ENCODE measurements at places on chromosomes 2 and 18.

GRCh38 chr18:35106845-35107148 lies 65.6 kb downstream of the MAPRE2 start:
- no peak for DNase-seq

DNA sequence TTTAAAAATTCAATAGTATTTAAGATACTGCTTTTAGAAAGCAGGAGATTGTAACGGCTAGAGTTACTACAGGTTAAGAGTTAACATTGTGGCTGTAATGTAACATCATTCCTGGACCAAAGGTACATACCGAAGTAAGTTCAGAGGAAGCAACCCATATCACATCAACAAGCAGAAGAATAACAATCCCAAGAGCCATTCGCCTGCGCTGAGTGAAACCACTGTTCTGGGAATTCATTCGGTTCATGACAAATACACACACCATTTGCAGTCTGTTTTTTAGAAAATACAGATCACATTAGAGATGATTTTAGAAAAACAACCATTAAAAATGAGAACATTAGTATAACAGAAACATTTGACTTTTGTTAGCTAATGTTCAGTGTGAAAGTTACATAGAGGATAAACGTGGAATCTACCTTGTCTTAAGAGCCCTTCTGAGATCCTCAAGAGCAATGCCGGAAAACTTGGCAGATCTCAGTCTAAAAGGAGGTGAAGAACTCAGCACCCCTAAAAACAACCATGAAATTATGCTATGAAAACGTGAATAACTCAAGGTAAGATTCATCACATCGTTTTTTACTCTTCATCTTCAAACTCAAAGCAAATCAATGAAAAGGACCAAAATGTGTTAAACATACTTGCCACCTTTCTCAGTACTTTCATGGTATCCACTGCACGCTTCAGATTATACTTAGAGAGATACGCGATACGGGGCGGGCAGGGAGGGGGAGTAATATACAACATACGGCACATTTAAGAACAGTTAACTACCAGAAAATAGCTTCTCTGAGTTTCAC lies 1.2 kb downstream of the SLC35F5 start:
- DNase-seq = no peak

DNA sequence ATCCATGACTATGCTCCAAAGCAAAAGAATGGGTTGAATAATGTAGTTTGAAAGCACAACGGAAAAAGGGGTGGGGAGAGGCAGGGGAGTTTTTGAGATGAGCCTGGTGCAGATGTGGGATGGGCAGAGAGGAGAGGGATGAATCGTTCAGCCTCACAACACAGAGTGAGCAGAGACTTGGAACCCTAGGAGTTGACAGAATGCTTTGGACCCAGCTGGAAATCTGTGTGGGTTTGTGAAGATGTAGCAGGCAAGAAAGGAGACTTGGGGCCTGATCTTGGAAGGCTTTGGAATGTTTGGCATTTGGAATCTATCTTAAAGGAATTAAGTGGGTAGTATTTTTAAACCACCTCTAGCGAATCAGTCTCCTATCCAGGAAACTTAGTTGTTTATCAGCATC lies 66.0 kb upstream of the KCTD1 start:
- no peak for DNase-seq

- DNase-seq = no peak
Measured at GRCh38 chr2:138942466-138942865, 162.3 kb upstream of the NXPH2 start.

- no peak for DNase-seq
Measured at GRCh38 chr2:148512501-148512900, 132.1 kb upstream of the EPC2 start.

DNA sequence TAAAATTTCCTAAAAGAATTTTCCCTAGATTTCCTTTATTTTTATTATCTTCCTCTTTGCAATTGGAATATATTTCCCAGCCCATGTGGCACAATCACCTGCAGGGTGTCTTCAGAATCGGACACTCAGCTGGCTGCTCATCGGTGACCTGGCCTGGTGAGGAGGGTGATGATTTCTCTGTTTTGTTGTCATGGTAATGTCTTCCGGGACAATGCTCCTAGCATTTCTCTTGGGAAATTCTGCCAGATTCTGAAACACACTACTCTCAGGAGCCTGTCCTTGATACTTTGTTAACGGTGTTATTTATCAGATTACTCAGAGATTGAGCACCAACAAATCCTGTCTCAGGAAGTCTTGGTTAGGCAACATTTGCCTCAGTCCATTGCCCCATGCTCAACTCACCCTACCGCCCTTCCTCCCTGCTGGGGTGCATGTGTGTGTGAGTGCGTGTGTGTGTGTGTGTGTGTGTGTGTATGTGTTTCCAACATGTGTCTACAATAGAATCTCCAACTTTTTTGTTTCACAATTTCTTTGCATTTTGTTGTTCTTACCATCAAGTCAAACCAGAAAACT lies 70.3 kb downstream of the MYT1L start:
- no peak for DNase-seq

- DNase-seq = no peak
Measured at GRCh38 chr2:184793176-184793575, 194.8 kb downstream of the ZNF804A start.

DNA sequence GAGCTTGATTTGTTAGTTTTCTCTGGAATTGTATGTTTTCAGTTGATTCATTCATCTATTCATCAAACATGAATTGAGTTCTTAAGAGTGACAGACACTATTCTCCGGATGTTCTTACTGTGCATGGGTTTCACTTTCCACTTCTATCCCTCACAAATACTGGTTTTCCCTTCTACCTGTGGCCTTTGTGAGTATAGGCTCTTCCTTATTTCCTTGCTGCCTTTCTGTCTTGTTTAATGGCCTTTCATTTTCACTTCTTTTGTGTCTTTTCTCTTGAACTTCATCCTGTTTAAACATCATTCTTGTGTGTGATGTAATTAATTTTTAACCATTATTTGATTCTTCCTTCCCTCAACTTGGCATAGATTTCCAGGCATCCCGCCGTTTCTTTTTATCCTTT lies 90.7 kb downstream of the CRIM1 start:
- no peak for DNase-seq

DNA sequence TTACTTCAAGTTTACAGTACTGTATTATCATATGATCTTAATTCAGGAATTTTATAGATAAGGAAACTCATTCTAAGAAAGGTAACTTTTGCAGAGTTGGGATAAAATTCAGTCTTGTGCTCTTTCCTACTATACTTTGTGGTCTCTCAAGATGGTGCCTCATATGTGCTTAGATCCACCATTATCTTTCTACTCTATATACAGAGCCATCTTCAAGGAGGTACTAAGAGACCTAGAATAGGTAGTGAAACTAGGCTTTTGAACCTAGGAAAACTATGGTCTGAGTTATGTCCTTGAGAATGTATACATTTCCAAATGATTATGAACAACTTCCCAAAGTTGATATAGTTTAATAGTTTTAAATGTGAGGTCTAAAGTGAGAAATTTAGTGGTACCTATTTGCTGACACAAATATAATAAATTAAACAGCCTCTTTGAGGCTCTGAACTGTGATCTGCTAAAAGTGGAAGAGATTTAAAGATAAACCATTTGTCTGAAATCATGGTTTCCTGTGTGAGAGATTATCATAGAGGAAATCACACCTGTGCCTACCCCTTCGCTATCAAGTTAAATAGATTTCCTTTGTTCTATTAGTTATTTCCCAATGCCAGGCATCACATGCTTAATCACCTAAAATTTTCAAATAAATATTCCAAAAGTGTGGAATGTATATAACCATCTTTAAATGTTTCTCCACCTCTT lies 27.2 kb downstream of the ACAA2 start:
- no peak for DNase-seq

DNA sequence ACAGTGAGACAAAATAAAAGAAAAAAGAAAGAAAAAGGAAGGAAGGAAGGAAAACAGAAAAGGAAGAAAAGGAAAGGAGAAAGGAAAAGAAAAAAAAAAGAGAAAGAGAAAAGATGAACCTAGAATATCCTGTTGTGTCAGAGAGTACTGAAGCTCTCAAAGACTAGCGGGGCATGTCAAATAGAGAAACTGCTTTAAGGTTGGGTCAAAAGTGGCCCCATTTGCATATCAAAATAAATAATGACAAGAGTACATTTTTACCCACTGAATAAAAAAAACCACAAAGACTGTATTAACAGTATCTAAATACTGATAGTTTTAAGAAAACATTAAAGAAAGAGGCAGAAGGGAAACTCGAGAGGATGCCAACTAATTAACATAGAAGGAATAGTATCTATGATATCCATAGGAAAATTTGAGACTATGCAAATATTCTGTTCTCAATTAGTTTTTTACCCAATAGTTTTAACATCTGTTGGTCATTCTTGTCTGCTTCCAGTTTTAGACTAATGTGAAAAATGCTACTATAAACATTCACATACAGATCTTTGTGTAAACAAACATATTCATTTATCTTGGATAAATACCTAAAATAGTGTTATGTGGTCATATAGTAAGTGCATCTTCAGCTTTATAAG lies 53.2 kb downstream of the SFXN5 start:
- no peak for DNase-seq

DNA sequence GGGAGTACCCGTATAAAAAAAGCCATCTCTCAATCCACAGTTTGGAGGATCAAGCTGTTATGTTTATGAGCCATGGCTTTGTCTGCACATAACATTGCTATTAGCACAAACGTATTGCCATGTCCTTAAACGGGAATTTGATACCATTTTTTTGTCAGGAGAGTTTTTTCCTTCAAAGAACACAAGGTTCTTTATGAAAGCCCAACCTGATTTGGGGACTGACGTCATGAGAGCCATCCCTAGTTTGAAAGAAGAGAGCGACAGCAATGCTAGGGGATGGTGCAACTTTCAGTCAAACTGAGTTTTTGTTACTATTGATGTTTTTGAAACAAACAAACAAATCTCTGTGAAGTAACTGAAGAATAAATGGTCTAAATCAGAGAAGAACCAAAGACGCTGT lies 376.6 kb downstream of the EIPR1 start:
- DNase-seq = no peak

- no peak for DNase-seq
Measured at GRCh38 chr2:109604597-109604996, 9.2 kb downstream of the SEPTIN10 start.

- no peak for DNase-seq
Measured at GRCh38 chr2:78592491-78592890, 433.0 kb upstream of the REG3G start.

DNA sequence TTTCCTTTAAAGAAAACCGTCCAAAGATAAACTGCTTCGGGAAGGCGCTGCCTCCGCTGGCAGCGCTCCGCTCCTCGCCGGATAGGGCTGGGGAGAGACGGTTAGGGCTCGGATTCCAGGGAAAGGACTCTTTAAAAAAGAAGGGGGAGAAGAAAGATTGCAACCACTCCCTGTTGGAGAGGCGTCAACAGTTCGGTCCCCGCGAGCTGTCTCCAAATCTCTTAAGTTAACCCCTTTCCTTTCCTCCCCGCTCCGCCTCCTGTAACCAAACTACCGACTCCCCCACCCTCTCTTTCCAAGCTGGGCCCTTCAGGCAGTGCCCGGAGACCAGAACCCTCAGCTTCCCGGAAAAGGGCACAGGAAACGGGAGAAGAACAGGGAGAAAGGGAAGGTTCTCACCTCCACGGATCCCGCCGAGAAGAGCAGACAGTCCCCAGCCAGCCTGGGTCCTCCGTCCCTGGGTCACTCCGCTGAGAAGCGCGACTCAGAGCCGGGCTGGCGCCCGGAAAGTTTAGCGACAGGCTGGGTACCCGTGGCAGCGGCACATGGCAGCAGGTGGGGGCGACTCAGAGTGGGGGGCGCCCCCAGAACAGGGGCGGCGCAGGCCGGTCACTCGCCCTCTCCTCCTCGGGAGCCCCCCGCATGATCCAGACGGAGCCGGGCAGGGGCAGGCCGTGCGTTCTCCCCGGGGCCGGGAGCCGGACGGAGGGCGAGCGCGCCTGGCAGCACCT lies 675 bp downstream of the FZD5 start:
- DNase-seq = no peak

- DNase-seq = no peak
Measured at GRCh38 chr18:47413327-47413726, 161.9 kb upstream of the SKOR2 start.

GRCh38 chr2:37560863-37561614 lies 110.4 kb downstream of the CDC42EP3 start:
- DNase-seq = no peak

DNA sequence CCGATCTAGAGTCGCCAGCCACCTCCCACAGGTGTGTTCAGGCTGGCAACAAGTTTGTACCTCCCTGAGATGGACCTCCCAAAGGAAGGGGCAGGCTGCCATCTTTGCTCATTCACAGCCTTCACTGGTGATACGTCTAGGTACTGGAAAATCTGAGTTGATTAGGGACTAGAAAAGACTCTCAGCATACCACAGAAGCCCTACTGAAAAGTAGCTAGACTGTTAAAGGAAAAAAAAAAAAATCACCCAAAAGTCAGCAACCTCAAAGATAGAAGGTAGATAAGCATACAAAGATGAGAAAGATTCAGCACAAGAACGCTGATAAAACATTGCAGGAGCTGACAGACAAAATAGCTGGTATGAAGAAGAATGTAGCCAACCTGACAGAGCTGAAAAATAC lies 128.6 kb upstream of the WDR75 start:
- DNase-seq = no peak

GRCh38 chr2:29336341-29337241 lies 221.4 kb downstream of the CLIP4 start:
- DNase-seq = no peak

GRCh38 chr2:119064567-119064966 lies 94.0 kb downstream of the C1QL2 start:
- no peak for DNase-seq

- DNase-seq = peak; percentile 58
Measured at GRCh38 chr2:230877759-230878598, 13.2 kb downstream of the ITM2C start.

DNA sequence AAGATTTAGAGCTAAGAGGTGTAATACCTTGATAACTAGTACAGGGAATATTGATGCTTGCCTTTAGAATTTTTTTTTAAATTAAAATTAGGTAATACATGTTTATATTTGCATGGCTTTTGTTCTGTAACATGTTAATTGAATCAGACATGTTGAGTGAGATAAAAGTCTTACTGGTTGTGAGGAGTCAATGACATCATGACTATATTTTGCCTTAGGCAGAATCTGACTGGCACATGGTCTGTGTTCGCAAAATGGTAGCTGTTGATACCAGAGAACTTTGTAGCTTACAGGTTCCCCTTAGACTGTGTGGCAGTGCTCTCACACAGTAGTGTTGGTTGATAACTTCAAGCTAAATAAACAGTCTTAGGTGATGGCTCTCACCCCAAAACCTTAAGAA lies 199.7 kb downstream of the PTPRM start:
- DNase-seq = no peak

GRCh38 chr2:66822186-66822585 lies 387.3 kb downstream of the MEIS1 start:
- no peak for DNase-seq

- no peak for DNase-seq
Measured at GRCh38 chr18:10265560-10266333, 188.7 kb upstream of the APCDD1 start.

GRCh38 chr2:69836316-69836715 lies 6.9 kb downstream of the GMCL1 start:
- DNase-seq = no peak

GRCh38 chr18:32769586-32770053 lies 3.2 kb downstream of the KLHL14 start:
- no peak for DNase-seq

GRCh38 chr2:151761193-151761592 lies 26.9 kb upstream of the NEB start:
- no peak for DNase-seq

- DNase-seq = no peak
Measured at GRCh38 chr18:3577281-3577855, 127.4 kb downstream of the TGIF1 start.

- DNase-seq = no peak
Measured at GRCh38 chr2:103868396-103868795, 985.5 kb upstream of the POU3F3 start.

All from stimulated activated CD8-positive, alpha-beta memory T cell treated with anti-CD3 and anti-CD28 coated beads, Interleukin-4, amount 100 ng/mL, for 24 hours (primary cell).